ENCODE measurements at places on chromosomes 7 and 10.

DNA sequence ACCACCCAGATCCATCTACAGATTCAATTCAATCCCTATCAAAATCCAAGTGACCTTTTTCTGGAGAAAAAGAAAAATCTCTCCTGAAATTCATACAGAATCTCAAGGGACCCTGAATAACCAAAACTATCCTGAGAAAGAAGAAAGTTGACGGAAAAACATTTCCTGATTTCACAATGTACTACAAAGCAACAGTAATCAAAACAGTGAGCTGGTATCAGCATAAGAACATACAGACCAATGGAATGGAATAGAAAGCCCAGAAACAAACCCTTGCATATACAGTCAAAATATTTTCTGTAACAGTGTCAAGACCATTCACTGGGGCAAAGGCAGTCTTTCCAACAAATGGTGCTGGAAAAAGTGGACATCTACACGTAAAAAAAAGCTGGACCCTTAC, 89.9 kb downstream of the JMJD1C start:
- DNase-seq = no peak

DNA sequence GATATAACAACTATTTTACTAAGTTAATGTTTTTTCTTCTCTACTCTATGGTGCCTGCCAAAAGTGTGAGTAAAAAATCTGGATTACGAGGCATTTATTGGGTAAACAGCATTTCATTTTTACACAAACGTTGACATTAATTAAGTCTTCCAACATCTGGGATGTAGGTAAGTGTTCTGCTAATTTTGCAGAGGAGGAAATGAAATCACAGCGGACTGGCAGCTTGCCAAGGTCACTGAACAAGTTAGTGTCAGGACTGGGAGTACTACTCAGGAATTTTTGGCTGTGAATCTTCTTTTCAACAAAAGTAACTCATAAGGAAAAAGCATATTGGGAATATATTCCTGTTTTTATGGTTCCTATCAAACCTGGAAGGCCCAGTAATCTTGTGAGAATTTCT, 612.1 kb upstream of the FZD8 start:
- no peak for DNase-seq

- DNase-seq = no peak
These were observed 13.1 kb upstream of the DLD start for GRCh38 chr7:107877731-107878382.

- no peak for DNase-seq
These were observed 107.9 kb downstream of the CYTH3 start for GRCh38 chr7:6164491-6164890.

DNA sequence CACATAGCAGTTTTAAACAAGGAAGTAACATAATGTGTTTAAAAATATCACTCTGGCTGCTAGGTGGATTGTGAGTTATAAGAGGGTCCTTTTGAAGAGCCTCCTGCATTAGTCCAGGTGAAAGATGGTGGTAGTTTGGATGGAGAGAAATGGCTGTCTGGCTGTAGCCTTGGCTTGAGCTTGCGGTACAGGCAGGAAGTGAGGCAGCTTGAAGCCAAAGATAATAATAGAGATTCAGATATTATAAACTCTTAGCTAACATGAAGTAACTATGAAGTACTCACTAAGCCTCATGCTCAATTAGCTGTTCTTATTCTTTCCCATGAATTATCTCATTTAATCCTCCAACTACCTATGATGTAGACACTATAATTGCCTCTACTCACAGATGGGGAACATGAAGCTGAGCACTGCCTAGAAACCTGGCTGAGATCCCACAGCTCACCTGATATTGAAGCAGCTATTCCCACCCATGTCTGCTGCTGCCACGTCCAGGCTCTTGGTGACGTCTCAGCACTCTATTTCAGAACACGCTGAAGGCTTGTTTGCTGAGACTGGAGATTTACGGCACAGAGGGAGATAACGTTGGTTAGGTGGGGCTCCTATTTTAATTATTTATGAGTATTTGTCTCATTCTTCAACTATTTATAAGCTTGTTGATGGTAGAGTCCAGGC, 10.4 kb downstream of the C10orf120 start:
- DNase-seq = no peak

DNA sequence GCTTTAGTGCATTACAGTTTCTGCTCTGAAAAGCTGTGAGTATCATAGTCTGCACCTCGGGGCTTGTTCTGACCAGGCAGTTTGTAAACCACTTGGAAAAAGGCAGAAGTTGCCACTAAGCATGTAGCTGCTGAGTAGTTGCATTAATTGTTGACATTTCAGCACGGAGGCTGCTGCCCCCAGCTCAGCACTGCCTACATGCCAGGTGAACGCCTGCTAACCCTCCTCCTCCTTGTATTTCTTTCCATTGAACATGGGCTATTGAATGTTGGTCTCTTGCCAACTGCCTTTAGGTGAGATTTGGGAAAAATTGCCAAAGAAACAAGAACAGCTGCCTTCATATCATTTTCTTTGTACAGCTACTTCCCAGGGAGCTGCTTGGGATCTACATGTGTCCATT, 164.2 kb downstream of the RAPGEF5 start:
- DNase-seq = no peak

- no peak for DNase-seq
These were observed 100.8 kb upstream of the HGF start for GRCh38 chr7:81870608-81871007.
